ENCODE measurements at places on chromosomes 1 and 21.

GRCh38 chr21:29332461-29333362 lies 34.0 kb downstream of the BACH1 start:
- DNase-seq: no peak

DNA sequence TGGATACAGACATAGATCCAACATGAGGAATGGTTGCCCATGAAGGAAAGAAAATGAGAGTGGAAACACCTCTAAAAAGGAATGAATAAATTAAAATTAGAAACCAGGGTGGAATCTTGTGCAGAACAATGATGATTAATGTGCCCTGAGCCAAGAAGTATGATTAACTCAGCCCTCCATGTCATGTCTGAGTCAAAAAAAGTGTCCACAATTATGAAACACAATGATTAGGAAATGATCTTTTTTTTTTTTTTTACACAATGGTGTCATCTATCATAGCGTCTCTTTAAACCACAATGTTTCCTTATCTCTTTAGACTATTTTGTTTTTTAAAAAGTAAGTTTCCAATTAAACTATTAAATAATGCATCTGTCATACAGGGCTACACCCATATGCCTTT lies 78.9 kb upstream of the RAB4A start:
- DNase-seq: no peak

- DNase-seq: no peak
Observed at GRCh38 chr1:21888500-21888899, 48.6 kb downstream of the HSPG2 start.

GRCh38 chr1:2239013-2239370 lies 10.9 kb downstream of the SKI start:
- DNase-seq: no peak

DNA sequence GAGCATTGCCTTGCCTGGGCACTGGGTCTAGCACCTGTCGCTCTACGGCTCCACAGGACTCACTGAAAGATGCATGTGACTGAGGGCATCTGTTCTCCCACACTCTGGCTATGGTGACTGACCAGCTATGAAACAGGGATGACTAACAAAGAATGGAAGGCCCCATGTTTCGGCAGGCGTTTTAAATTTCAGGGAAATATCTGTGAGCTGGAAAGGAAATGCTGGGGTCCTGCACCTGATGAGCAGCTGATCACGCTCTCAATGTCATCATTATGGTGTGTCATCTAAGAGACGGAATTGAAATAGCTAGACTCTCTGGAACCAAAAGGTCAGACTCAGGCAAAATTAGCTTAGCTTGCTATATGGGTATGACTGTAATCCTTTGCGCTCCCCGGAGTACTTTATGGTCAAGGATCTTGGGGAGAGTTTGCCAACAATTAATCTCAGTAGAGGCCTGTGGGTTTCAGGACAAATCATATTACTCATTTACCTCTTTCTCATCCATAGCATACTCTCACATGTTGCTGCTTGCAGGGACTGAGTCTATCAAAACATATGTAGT lies 24.5 kb upstream of the PALMD start:
- DNase-seq: no peak

GRCh38 chr21:24852610-24853195 lies 754.6 kb downstream of the MRPL39 start:
- no peak for DNase-seq

GRCh38 chr21:41975391-41976272 lies 21.8 kb upstream of the C2CD2 start:
- peak; percentile 52 for DNase-seq

GRCh38 chr1:27719286-27720251 lies 6.2 kb upstream of the FAM76A start:
- no peak for DNase-seq

- peak; percentile 59 for DNase-seq
Observed at GRCh38 chr1:90730243-90731022, 13.3 kb upstream of the BARHL2 start.

DNA sequence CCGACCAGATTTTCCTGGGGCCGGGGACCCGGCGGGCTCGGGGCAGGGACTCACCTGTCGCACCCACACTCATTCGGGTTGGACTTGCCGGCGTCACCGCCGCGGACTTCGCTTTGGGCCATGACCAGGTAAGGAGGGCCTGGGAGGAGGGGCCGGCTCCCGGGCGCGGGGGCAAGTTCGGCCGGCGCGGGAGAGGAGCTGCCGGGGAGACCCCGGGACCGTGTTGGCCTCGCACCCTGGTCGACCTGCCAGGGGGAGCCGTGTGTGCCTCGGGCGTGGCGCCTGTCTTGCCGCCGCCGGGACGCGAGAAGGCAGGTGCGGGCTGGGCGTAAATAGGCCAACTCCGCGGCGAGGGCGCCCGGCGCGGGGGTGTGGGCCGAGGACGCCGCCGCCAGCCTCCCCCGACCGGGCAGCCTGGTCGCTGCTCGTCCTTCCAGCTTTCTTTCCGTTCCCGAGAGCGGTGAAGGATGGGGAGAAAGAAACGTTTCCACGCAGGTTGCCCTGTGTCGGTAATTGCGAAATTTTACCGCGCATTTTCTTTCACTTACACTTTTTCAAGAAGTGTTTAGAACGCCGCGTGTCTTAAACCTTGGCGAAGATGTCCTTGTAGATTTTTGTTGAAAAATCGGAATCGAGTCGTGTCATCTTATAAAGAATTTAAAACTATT lies 558 bp downstream of the USP1 start:
- DNase-seq: no peak

- no peak for DNase-seq
Observed at GRCh38 chr21:39064325-39065012, 118.8 kb downstream of the PSMG1 start.

DNA sequence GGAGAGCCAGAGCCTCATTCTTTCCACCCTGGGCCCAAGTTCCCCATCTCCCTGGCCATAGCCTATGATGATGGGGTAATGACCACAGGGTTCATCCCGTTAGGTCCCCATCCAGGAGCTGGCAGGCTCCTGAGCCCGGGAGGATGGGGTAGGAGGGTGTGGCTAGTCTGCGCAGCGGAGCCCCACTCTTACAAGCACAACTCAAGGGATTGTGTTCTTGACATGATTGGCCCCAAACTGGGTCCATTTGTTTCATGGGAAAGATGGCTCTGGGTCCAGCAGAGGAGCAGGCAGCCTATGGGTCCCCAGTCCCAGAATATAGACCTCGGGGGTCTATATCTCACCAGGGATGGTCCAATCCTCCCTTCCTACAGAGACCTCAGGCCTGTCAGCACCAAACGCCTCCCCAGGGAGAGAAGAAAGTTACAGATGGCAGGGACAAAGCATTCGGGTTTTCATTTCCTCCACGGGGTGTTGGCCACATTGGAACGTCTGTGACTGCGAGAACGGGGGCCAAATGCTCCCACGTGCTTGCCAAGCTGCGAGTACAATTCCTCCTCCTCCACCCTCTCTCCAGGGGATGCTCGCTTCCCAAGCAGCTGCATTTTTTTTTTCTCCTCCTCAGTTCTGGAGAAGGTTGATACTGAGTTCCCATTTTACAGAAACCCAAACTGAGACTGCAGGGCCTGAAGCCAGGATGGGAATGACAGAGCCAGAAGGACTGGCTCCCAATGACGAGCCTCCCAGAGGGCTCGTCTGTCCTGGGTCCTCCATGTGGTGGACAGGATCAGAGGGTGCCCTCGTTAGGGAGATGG lies 71.0 kb downstream of the DHRS3 start:
- DNase-seq: no peak

DNA sequence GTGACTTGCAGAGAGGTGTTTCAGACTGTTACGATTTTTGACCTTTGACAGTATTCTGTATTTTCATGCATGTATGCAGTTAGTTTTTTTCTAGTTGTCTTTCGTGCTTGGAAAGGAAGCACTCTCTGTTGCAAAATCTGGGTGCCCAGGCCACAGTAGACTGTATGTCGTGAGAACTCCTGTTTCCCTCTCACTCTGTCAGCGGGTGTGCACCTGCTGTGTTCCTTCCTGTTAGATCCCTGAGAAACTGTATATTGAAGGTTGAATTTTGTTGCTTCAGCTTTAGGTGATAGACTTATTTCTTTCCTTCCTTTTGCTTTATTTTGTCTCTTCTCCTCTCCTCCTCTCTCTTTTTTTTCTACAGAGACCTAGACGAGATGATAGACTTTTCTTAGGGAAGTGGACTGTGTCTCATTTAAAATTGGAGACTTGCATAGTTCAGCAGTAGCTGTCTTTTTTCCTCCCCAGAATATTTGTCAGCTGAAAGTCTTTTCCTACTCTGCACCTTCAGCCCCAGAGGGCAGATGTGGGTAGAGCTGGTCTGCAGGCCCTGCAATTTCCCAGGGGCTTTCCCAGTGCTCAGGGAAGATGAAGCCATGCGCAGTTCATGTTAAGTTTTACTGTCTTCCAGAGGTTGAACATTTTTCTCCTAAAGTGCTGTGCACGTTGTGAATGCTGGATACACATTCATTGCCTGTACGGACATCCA lies 1.4 kb downstream of the TRAPPC10 start:
- DNase-seq: no peak

DNA sequence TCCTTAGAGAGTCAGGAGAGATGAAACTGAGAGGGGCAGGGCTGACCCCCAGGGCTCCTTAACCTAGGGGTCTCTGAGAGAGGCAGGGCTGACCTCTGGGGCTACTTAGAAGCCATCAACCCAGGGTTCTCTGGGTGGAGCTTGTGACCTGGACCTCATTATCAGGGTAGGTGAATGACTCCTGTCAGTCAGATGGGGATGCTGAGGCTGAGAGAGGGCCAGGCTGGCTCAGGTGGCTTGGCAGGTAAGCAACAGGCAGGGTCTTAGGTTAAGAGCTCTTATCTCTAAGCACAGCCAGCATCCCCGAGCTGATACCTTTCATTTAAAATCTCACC lies 160.9 kb downstream of the PTPRU start:
- DNase-seq: no peak

DNA sequence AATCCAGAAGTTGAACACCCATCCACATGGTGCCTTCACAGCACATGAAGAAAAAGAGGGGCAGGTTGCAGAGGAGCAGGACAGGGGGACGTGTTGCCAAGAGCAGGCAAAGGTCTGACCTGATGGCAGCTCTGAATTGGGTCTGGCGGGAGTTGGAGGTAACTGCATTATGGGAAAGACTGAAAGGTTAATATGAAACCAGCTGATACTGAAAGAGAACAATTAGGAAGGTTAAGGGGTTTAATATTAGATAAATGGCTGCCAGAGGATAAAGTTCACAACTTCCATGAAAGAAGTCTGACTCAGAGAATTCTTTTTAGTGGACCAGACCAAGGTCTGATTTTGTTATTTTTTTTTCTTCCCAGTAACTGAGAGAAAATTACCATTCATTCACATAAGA lies 76.1 kb downstream of the CD58 start:
- no peak for DNase-seq

DNA sequence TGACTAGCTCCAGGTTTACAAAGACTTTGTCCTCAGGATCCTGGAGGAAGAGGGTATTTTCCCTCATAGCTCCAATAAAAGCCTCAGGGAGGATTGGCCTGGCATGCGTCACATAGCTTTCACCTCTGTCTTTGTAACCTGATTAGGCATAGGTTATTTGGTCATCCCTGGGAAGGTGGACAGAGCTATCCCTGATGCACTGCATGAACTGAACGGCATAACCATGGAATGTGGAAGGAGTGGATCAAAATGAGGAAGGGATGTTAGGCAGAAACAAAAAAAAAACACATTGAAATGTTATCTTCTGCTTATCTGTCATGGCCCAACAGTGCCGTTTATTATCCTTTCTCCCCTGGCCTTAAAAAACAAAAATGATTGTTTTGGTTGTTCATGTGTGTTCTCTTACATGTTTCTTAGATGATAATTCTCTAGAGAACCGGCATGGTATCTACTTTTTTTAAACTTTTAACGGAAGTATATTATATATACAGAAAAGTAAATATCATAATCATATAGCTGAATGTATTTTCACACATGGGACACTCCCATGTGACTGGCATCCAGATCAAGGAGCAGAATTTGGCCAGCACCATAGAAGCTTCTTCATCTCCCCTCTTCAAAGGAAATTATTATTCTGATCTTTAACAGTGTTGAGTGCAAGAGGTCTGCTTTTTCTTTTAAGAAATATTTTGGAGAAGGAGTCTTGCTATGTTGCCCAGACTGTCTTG lies 85.3 kb downstream of the RPS6KC1 start:
- DNase-seq: no peak

- DNase-seq: peak; percentile 29
Observed at GRCh38 chr21:44420416-44421205, 34.7 kb upstream of the LRRC3 start.

GRCh38 chr1:157894613-157895165 lies 53.1 kb upstream of the CD5L start:
- no peak for DNase-seq

GRCh38 chr1:46131712-46132528 lies 509 bp downstream of the PIK3R3 start:
- no peak for DNase-seq

DNA sequence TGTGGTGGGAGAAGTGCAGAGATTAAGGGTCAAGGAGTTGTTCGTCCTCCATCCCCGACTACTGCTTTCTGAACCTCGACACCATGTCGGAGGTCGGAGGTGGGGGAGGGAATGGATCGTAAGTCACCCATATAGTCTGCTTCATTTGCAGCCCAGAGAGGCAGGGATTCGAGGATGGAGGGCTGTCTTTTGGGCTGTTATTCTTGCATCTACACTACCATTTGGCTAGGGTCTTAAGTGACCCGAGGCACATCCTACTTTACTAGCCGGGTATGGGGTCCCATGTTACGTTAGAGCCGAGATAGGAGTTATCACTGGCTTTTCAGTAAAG lies 578 bp downstream of the USP21 start:
- DNase-seq: no peak

- no peak for DNase-seq
Observed at GRCh38 chr1:184153731-184154130, 102.2 kb downstream of the TSEN15 start.

DNA sequence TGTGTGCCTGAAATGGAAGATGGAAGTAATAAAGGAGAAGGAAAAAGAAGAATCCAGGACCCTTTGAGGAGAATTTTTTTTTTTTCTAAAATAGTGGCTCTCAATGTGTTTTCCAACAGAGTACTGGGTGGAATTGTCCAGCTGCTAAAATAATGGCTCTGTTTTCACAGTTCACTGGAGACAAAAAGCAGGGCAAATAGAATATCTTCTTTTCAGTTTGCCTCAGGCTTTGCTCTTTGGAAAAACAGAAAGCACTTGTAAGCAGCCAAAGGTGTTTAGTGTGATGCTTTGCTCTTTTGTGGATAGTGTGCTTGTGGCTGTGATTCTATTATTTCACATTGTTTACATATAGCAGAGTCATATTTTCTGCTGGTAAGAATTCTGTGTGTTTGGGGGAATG lies 77.4 kb upstream of the MROH9 start:
- no peak for DNase-seq

- no peak for DNase-seq
Observed at GRCh38 chr1:211541720-211542477, 37.1 kb downstream of the SLC30A1 start.

DNA sequence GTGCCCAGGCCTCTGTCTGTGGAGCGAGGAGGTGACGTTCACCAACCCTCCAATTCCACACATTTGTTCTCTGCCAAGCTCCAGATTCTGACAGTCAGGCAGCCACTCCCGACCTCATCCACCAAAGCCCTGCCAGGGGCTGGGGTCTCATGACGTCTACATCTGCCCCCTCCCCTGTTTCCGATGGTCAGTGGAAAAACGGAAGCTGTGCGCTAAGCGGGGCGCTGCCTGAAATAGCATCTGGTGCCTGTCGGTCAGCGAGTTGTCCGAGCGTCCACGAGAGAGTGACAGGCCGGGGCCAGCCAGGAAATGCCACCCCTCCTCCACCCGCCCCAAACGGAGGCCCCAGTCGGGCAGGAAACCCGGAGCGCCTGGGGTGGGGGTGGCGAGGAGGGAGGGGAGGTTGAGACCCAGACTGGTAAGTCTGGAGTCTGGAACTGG lies 3.2 kb upstream of the TAL1 start:
- DNase-seq: no peak

All from ecto neural progenitor cell (in vitro differentiated cells).